Stimulated activated CD4-positive, alpha-beta T cell treated with anti-CD3 and anti-CD28 coated beads, Interleukin-15, amount 100 ng/mL, for 24 hours (primary cell): ENCODE measurements at places on chromosomes 2 and 18.

- DNase-seq, result no peak
These were observed 2.3 kb upstream of the NBAS start for GRCh38 chr2:15563227-15564100.

DNA sequence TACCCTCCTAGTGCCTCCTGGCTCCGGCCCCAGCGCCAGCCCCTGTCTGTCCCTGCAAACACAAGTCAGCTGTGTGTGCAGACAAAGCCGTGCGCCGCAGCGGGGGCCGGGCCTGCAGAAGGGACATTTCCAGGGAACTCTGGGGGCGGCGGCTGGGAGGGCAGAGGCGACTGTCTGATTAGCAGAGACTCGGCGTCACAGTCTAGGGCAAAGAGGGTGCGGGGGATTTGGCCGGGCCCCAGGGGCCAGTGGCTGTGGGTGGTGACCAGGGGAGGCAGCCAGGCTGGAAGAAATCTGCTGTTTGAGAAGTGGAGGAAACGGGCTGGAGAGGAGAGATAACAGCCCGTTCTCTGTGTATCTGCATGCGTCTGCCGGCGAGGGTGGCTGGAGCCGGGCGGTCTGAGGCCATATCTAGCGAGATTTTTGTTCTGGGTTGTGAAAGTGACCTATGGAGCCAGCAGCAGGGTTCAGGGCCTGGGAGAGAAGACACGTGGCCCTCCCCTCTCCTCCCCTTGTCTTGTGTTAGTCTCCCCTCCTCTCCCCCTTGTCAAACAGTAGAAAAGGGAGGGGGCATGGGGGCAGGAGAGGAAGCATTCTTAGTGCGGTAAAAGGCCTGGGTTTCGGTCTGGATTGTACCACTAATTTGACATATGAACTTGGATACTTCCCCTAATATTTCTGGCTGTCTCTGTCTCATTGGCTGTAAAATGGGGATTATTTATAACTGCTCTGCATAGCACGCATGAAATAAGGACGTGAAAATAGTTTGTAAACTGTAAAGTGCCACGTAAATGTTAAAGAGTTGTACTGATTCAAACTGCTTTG is 169.4 kb downstream of the SMAD7 start:
- no peak for DNase-seq

DNA sequence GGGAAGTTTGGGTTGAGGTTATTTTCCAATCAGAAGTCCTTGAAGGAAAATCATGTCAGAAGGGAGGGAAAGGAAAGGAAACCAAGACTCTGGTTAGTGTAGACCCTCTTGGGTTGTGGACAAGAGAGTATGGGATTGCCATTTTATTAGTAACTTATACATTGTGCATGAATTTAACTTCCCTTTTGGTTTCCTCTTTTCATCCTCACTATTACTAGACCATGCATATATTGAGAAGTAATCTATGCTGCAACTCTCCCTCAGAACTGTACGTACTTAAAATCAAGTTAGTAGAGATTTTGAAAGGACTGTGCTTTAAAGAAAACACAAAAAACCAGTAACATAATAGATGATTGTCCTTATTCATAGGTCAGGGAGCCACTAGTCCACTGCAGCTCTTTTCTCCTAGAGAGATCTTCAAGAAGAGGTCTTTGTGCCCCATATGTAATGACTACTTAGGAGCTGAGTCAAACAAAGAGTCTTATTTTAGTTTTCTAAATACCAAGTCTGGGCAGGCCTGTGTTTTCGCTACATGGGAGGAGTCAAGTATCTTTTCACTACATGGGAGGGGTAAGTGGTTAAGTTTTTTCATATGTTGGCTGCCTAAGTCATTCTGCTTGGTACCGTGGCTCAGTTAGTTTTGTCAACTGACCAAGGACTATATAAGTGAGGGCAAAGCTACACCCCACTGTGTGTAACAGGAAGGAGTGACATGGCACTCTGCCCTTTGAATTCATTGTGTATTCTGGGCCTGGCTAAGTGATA is 25.2 kb upstream of the FAM117B start:
- no peak for DNase-seq

- no peak for DNase-seq
These were observed 251.6 kb downstream of the TWIST2 start for GRCh38 chr2:239099474-239099873.

GRCh38 chr2:27870724-27871123 is 19.5 kb downstream of the RBKS start:
- DNase-seq, result no peak
